Mucosa of descending colon (tissue), 3 donors: ENCODE measurements at places on chromosomes 12 and 14.

GRCh38 chr14:59085207-59085739 is 103.2 kb upstream of the DAAM1 start:
- DNase-seq = no peak

DNA sequence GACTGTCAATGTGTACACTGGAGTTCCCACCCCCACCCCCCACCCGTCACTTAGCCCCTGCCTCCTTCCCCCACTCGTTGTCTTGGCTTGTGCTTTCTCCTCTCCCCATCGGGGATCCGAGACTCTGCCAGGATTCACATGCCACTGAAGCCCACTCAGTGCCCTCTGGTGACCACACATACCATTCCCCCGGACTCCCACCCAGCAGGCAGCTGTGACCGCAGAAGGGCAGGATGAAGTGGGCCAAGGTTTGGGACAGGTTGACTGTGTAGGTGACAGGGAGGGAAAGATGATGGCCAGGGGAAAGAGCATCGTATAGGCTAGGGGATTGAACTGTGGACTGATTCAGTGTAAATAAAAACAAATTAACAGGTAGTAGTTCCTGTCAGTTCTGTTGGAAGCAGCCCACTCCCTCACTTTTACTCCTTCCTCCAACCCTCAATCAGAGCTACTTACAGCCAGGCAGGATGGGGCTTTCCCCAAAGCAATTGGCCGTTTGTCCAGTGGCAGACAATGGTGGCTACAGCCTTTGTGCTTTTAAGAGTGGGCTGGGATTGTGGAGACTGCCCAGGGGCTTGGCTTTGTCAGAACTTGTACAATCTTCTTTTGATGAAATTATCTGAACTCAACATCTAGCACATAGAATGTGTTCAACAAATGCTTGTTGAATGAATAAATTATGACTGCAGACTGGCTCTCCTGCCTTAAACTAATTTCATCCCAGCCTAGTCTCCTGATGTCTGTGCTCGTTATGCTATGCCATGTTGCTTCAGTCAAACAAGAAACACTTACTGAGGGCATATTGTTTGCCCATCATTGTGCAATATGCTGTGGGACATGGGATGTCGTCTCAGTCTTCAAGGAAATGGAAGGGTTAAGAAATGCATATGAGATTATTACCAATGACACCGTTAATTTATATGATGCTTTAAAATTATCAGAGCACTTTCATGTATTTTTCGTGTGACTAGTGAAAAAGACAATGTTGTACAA is 30.2 kb downstream of the TTC9 start:
- DNase-seq = no peak

- no peak for DNase-seq
These were observed 354.5 kb downstream of the NUAK1 start for GRCh38 chr12:105783983-105784947.

GRCh38 chr12:48285751-48286650 is 64.7 kb downstream of the ZNF641 start:
- DNase-seq = no peak

DNA sequence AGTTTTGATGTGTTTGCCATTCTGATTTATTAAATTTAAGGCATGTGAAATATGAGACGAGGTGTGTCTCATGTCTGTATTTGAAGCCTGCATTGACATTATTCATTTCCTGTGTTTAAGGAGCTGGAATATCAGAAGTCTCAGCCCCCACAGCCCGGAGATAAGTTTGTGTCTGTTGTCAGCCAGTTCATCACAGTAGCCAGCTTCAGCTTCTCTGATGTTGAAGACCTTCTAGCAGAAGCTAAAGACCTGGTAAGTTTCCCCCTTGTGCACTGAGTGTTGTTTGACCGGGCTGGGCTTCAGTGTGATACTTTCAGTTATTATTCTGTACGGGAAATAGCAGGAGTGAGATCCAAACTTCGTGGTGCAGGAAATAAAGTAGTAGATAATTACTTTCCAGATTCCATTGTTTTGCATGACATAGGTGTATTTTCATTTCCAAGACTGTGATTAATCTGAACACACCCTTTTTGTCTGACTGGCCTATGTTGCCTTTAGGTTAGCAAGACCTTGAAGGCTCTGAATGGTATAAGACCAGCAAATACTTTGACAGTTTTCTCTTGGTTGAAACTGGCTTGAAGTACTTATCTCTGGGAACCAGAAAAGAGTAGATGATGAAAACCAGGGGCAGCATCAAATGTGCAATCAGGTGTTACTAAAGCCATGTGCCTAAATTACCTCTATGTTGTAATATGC is 101.5 kb downstream of the GPR135 start:
- DNase-seq = no peak

GRCh38 chr14:33836203-33836899 is 114.5 kb downstream of the EGLN3 start:
- DNase-seq = no peak

DNA sequence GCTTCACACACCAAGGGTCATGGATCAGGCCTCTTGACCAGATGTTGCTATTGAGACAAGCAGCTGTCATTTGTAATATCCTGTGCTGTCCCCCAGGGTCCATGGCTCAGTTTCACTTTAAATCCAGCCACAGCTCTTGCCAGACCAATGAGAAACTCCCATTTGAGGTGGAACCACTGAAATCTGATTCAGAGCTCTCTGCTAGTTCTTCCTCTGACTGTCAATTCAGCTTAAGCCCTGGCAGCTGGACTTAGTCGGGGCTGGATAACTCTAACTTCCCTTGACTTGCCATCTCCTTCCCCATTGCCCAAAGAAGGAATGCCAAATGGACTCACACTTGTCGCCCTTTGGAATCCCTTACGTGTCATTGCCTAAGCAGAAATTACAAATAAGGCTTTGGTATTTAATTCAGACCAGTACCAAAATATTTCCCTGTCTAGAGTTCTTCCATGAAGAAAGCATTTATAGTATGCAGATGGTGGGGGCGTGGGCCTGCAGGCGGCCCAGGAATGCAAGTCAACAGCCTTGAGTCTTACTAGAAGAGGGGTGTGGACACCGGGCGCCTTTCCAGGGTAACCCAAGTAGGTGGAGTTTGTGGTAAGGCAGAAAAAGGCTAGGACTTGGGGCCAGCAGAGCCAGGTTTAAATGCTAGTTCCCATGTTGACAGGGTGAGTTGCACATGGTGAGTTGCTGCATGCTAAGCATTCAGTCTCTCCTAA is 96.9 kb upstream of the TMPO start:
- peak; percentile 94 for DNase-seq

DNA sequence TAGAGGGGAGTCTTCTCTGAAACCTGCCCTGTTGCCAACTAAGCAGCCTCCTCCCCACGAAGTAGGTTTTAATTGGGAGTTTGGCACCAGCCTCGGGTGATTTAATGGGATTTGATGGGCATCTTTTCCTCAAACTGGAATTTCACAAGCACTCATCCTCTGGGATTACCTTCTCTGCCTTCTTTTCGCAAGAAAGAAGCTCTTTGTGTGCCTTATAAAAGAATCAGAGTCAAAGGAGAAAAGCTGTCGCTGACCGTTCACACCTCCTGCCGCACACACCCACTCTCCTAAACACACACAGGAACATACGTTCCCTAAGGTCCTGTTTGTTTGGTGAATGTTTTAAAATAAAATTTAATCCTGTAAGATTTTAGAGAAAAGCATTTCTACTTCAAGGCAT is 84.0 kb downstream of the PRMT8 start:
- DNase-seq = no peak

DNA sequence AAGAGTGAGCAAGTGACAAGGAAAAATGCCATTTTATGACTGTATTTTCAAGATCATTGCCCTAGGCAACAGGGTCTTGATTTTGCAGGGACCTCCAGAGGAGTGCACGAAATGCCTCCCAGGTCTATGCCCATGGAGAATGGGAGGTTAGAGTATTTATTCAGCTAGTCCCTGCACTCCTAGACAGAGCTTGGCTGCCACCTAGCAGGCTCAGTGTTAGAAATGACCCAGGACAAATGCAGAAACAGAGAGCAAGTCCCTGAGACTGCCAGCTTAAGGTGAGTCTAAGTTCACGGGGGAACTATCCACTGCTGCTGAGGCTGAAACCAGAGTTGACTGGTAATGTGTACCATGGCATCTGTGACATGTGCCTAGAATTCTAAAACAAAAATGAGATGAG is 506.4 kb downstream of the MED13L start:
- DNase-seq = peak; percentile 43

DNA sequence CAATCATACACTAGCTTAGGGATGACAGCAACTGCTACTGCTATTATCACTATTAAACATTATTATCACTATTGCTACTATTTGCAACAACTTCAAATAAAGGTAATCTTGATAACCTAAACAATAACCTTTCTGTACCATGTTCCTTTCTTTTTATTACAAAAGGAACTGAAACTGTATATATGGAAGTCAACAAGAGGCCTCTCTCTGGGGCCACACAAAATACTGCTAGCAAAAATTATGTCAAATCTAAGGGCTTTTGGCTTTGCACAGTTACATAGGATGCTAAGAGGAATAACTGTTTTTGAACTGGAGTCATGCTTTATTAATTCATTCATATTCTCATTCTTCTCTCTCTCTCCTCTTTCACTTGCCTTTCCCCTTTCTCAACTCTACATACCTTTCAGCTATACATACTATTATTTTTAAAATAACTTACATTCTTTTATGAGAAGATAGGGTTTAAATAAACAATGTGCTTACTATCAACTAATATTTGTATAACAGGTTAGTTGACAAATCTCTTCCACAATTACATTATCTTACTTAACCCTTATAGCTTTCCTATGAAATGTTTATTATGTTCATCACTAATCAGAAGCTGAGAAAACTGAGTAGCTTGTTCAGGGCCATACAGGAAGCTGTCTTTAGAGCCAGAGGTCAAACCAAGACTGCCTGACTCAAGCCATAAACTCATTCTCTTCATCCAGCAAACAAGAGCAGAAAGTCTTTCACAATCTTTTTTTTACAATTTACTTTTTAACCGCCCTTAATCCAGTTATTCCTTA is 25.7 kb downstream of the SPTSSA start:
- DNase-seq = no peak

- no peak for DNase-seq
These were observed 8.2 kb upstream of the ZNF410 start for GRCh38 chr14:73878436-73878835.

DNA sequence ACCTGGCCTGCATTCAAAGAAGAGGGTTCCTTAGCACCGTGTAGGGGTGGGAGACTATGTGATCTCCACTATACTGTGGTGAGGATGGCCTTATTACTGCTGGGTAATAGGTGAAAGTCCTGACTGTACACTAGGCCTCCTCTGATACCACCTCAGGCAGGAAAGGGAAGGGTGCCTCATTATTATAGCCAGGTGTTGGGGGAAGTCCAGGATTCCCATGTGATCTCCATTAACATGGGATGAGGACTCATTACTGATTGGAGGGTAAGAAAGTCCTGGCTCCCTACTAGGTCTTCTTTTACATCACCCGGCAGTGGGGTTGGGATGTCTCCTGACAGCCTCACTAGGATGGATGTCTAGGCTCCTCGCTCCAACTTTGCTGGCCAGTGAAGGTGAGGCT is 252.1 kb downstream of the LRIG3 start:
- no peak for DNase-seq

GRCh38 chr14:34214961-34215360 is 247.1 kb downstream of the SPTSSA start:
- DNase-seq = no peak

DNA sequence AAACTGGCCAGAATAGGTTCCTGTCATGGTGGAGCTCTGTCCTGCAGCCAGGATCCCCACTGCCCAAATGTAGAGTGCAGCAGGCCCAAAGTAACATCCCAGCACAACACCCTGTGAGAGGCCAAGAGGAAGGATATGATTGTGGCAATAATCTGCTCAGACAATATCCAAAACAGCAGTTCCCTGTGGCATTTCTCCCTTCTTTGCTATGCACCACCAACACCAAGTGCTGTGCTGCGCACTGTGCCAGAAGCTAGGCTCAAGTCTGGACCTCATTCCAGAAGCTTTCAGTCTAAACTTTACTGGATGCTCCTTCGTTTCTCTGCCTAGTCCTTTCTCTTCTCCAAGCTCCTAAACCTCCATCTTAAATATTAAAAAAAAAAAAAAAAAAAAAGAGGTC is 33.4 kb downstream of the SLC11A2 start:
- no peak for DNase-seq

DNA sequence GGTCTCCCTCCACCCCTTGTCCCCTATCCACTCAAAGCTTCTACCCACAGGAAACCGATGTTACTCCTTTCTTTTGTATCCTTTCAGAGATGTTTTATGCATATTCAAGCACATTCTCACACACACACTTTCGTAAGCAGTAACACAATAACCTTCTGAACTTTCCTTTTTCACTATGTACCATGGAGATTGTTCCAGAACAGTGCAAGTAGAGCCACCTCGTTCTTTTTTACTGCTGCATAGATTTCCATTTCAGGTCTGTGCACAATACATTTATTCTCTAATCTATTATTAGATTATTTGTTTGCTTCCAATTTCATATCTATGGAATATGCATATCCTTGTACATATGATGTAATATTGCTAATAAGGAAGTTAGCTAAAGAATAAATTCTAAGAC is 60.3 kb downstream of the TBC1D30 start:
- DNase-seq = no peak

DNA sequence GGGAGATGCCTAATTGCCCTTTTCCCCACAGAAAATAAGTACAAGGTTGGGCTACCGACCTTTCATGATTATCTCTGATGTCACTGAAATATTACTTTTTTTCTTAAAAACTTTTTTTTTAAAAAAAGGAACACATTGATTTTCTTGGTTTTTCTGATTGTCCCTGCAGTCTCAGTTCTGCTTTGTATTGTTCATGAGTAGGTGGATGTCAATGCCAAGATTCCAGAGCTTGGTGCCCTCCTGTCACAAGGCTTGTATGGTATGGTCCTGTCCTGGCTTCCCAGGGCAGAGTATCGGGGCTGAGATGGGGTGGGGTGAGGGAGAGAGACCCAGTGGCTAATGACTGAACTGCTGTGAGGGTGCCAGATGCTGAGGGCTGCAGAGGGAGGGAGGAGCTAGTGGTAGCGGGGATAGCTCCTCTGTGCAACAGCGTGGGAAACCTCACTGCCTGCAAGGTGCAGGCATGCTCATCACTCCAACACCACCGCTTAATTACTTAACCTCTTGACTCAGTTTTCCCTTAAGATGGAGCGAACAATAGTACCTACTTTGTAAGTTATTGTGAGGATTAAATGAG is 4.4 kb upstream of the CTDSP2 start:
- DNase-seq = no peak
